ENCODE measurements at places on chromosomes 6 and 20. TPM values are rescaled to one million over a fixed set of nuclear protein-coding genes. Genes with fewer than 3 reads are reported as not detected.

The NXT1 gene
- total RNA-seq = 22.2 TPM

The AIF1 gene
- 370 TPM for total RNA-seq

The NRSN1 gene
- total RNA-seq = not detected

The IFT52 gene
- total RNA-seq = 15.4 TPM

DNA sequence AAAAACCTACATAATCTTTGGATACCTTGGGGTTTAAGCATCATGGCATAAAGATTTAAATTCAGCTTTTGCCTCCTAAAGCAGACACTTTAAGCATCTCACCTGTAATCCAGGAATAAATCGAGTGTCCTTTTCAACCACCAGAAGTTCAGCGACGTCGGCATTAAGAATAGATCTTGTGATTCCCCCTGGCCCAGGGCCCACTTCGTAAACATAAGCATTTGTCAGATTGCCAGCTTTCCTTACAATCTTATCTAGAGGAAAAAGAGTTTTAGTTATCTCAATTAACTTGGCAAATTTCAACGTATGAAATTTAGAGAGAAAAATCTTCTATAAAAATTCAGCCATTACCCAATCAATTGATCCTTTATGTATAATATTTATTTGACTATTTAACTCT is 3.2 kb downstream of the TFB1M start:
- no peak overlapping the region for H3K4me3 ChIP-seq
- no peaks in the 10 kb centered on the region for H3K27me3 ChIP-seq
- DNase-seq = no peak
- H3K36me3 ChIP-seq = peaks cover 8% of the 10 kb centered on the region
- H3K27ac ChIP-seq = no peak overlapping the region

- H3K27me3 ChIP-seq = no peaks in the 10 kb centered on the region
- H3K36me3 ChIP-seq = no peaks in the 10 kb centered on the region
- no peak for DNase-seq
- no peak overlapping the region for H3K4me3 ChIP-seq
- H3K27ac ChIP-seq = no peak overlapping the region
Observed at GRCh38 chr20:44430270-44431065, 45.2 kb upstream of the TTPAL start.

DNA sequence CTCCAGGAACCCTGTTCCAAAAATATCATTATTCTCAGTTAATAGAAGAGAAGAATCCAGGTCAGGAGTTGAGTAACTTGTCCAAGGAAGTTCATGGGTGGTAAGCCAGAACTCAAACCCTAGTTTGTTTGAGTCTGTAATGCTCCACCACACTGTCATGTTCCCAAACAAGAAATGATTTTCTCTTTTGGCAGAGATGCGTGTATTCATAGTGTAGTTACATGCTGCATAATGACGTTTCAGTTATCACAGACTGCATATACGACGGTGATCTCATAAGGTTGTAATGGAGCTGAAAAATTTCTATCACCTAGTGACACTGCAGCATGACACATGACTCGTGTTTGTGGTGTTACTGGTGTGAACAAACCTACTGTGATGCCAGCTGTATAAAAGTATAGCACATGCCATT is 102.6 kb downstream of the TULP4 start:
- H3K4me3 ChIP-seq = no peak overlapping the region
- peaks cover 47% of the 10 kb centered on the region for H3K36me3 ChIP-seq
- H3K4me1 ChIP-seq = peaks cover 4% of the 10 kb centered on the region
- H3K27ac ChIP-seq = no peak overlapping the region
- no peak for DNase-seq
- no peaks in the 10 kb centered on the region for H3K27me3 ChIP-seq

- no peaks in the 10 kb centered on the region for H3K27me3 ChIP-seq
- no peaks in the 10 kb centered on the region for H3K36me3 ChIP-seq
- no peaks in the 10 kb centered on the region for H3K4me1 ChIP-seq
Observed at GRCh38 chr6:107698146-107698545, 126.0 kb downstream of the SCML4 start.

DNA sequence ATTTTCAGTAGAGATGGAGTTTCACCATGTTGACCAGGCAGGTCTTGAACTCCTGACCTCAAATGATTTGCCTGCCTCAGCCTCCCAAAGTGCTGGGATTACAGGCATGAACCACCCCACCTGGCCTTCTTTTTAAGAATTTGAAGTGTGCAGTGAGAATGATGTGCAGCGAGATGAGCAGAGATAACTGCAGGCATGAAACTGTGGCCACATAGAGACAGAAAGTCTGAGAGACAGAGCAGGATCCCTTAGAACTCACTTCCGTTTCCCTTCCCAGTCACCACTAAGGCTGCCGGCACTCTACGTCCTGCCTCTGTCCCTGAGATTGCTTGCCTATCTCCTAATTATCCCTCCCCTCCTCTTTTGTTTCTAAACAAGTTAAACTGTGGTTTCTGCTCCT is 27.2 kb downstream of the IL22RA2 start:
- DNase-seq = no peak
- no peaks in the 10 kb centered on the region for H3K4me1 ChIP-seq
- no peaks in the 10 kb centered on the region for H3K27me3 ChIP-seq

DNA sequence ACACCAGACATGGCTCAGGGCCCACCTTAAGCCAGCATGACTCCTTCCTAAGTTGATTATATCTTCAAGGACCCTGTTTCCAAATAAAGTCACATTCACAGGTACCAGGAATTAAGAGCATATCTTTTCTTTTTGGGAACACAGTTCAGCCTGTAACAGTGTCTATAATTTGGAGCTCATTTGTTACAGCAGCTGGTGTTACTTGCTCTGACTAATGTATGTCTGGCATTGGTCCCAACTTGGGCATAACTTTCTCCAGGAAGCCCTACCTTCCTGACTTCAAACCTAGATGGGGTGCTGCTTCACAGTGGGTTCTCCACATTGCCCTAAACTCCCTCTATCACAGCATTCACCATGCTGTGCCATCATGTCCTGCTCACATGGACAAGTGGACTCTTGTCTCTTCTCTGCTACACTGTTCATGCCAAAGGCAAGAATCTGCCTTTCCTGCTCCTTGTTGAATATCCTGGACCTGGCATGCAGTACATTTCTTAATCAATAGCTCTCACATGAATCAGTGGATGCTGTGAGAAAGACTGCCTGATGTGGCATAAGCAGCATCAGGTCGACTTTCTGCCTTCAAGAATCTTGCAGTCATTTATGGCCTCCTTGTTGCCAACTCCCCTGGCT is 117.4 kb upstream of the FOXA2 start:
- DNase-seq = no peak
- no peaks in the 10 kb centered on the region for H3K36me3 ChIP-seq
- no peak overlapping the region for H3K27ac ChIP-seq
- no peak overlapping the region for H3K4me3 ChIP-seq
- no peaks in the 10 kb centered on the region for H3K27me3 ChIP-seq

DNA sequence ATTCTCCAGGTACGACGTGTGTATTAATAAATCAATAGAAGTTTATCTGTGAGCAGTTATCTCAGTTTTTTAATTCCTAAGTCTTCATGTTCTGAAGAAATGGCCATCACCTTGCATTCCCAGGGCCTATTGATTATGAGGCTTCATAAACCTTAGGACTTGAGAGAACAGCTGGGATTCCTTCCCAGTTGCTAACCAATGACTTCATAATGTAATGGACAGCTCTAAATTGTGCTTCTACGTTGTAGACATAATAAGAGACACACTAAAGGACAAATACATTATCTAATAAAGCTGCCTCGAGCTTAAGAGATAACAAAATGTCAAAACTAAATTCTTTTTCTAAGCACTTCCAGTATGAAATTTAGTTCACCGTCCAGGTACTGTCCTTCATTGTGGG is 30.6 kb downstream of the TSHZ2 start:
- no peaks in the 10 kb centered on the region for H3K27me3 ChIP-seq
- DNase-seq = no peak
- no peaks in the 10 kb centered on the region for H3K36me3 ChIP-seq
- H3K4me3 ChIP-seq = no peak overlapping the region
- peaks cover 10% of the 10 kb centered on the region for H3K4me1 ChIP-seq
- H3K27ac ChIP-seq = no peak overlapping the region

DNA sequence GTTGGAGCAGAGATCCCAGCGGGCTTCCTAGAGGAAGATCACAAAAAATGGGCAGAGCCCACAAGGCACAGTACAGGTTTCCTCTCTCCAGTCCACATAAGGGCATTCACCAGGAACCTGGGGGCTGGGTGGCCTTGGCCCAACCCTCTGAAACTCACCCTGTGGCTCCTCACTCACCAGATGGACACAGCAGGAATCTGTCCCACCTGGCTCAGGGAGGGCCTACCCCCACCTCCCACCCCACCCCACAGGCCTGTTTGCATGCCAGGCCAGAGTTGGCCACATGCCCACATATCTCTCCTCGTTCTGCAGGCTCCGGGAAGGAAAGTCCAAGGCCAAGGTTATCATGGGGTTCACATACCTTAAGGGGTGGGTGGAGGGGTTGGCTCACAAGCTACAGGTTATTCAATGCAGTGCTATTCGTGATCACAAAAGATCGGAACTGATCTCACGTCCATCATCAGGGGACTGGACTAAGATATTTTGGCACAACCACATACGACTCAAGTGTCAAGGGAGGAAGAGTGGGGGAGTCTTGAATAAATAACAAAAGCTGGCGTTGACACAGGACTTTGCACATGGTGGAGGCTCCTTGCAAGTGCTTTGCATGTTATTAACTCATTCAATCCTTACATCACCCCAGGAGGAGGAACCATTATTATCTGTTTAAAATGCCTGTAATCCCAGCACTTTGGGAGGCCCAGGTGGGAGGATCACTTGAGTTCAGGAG is 13.0 kb downstream of the RIPOR3 start:
- H3K27ac ChIP-seq = no peak overlapping the region
- H3K4me1 ChIP-seq = peaks cover 5% of the 10 kb centered on the region
- H3K27me3 ChIP-seq = no peaks in the 10 kb centered on the region

- no peak overlapping the region for H3K27ac ChIP-seq
- peaks cover 12% of the 10 kb centered on the region for H3K4me1 ChIP-seq
- no peak for DNase-seq
- H3K27me3 ChIP-seq = no peaks in the 10 kb centered on the region
- peaks cover 78% of the 10 kb centered on the region for H3K36me3 ChIP-seq
Observed at GRCh38 chr20:62159839-62160238, 16.3 kb downstream of the SS18L1 start.
